ENCODE measurements at places on chromosomes 11 and 22.
A peak's percentile ranks its signal among the peaks of the same experiment; 100 is the strongest.

- no peak for DNase-seq
These were observed 602 bp downstream of the NAT10 start for GRCh38 chr11:34105957-34106504.

DNA sequence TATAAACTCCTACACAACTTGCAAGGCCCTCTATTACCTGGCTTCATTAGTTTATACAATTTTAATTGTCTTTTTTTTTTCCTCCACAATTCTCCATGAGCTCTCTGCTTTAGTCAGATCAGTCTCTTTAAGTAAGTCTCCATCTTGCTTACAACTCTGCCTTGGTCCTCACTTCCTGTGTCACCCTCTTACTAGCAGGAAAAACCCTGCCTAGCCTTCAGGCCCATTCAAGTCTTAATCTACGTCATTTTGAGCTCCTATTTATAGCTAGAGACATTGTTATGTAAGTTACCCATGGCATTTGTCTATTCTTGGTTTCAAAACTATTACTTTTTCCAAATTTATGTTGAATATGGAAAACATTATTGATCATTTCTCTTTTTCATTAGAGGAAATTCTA, 177.4 kb downstream of the SBF2 start:
- DNase-seq, result no peak

GRCh38 chr22:21727768-21728167, 7.8 kb downstream of the YPEL1 start:
- no peak for DNase-seq

- peak; percentile 29 for DNase-seq
These were observed 17.0 kb upstream of the DDX10 start for GRCh38 chr11:108647701-108648527.

DNA sequence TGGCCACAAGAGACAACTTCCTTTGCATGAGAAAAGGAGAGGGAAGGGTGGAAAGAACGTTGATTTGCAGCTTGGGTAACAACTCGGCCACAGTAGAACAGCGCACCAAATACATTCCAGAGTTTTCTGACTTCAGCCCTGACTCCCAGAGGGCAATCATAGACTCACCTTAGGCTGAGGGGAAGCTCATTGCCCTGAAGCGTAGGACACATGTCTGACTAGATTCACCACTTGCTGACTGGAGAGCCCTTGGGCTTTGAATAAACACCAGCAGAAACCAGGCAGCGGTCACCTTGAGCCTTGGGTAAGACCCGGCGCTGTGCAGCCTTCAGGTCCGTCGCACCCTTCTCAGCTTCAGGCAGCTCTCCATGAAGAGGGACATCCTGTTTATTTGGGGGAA, 151.8 kb upstream of the GRIA4 start:
- no peak for DNase-seq

DNA sequence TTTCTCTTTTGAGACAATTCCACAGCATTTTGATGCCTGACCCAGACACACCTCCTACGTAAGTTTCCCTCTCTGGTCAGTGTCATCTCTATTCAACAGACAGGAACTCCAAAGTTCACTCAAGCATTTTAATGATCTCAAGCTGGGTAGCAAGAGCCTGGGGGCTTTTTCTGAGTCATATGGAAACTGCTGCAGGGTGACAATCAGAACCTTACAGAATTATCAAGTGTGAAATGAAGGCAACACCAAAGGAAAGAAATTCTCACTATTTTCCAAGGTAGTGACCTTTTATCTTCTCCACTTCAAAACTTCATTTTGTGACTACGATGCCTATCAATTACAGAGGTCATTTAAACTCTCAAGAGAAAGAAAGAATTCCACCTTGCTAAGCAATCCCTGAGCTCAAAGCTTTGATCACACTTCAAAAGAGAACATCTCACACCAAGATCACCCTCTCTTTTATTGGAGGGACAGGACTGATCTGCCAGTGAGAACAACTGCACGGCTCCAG, 229.0 kb upstream of the ZC3H12C start:
- DNase-seq, result no peak

DNA sequence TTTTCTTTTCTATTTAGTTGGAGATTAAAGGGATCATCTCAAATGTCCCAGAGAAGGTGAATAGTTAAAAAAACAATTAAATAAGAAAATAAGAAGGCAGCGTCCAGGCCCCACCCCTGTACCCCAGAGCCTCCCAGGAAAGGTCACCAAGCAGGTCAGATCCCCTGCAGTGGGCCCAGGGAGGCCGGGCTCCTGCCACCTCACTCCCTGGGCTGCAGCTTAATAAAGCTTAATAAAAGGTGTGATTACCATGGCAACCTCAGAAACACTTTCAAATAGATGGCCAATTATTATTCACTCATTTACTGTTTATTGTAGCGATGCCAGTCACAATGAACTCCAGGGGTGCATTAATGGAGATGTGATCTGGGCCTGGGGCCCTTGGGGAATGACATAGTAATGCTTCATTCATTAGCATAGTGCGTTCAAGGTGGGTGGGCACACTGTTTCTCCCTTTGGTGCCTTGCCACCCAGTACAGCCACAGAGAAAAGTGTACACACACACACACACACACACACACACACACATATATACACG, 386.2 kb downstream of the CADM1 start:
- DNase-seq, result no peak

DNA sequence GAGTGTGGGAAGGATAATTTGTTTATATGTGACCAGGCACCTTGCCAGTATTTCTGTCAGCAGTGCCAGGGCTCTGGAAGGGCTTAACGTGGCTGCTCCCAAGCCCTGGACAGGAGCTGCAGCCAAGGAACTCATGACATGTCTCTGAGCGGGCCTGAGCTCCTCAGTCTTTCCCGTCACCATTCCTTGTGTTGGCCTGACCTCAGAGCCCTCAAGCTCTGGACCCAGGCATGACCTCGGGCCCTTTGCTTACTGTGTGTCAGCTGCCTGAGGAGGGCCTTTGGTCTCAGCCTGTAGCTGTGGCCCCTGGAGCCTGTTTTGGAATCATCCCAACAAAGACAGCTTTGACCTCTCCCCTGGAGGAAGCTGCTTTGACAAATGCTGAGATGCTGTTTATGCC, 264.1 kb upstream of the PLET1 start:
- DNase-seq, result no peak

DNA sequence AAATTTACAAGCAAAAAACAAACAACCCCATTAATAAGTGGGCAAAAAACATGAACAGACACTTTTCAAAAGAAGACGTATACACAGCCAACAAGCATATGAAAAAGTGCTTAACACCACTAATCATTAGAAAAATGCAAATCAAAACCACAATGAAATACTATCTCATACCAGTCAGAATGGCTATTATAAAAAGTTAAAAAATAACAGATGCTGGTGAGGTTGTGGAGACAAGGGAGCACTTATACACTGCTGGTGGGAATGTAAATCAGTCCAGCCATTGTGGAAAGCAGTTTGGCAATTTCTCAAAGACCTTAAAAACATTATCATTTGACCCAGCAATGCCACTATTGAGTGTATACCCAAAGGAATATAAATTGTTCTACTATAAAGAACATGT, 72.3 kb downstream of the BBOX1 start:
- DNase-seq, result no peak

DNA sequence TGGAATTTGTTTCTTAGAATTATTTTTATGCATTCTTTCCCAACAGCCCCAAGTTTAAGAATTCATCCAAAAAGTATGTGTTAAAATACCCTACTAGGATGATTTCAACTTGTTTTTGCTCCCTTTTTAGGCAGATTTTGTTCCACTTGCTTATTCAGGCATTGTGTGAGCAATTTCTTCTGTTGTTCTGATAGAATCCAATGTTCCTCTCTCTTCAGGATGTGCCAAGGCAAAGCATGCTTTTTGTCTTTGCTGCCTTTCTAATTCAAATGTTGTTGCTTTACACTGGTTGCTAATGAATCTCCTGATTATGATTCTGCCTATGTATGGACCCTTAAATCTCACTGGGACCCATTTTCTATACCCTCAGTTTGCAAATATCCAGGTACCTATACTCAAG, 131.2 kb upstream of the ARHGAP42 start:
- DNase-seq, result no peak

GRCh38 chr11:118289401-118289800, 15.1 kb upstream of the CD3E start:
- DNase-seq, result no peak

- DNase-seq, result no peak
These were observed at the start of gene SEZ6L for GRCh38 chr22:26169315-26170111. SEZ6L (plus strand) TSS chr22:26169462; CDS start chr22:26169670, 208 bp downstream.

- DNase-seq, result no peak
These were observed 141.0 kb downstream of the LARGE1 start for GRCh38 chr22:33779243-33779642.

DNA sequence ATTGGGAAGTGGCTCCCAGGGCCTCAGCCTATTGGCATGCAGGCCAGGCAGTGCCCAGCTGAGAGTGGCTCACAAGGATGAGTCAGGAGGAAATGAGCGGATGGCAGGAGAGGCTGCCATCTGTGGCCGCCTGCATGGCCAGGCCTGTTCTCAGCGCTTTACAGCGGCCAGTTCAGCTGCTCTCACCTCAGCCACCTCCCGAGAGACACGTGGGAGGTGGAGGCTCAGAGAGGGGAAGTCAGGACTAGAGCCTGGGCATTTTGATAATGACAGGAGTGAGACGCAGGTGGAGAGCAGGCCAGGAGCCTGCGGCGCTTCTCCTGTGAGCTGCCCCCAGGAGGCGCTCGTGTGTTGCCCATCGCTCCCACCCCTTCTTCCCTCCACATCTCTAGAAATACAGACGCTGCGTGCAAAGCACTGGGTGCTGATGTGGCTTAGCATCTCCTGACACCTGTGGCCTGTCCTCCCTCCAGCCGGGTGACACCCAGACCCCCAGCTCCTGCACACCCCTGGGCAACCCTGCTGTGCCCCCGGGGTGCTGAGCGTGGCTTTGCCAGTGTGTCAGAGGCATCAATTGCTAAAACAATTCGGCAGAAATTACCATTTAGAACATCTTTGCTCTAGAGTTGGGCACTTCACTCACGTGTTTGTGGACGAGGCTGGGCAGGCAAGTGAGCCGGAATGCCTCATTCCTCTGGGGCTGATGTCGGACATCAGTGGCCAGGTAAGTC, 21.4 kb upstream of the PANX2 start:
- DNase-seq, result peak; percentile 60

GRCh38 chr11:118653684-118654390, 25.6 kb downstream of the TREH start:
- DNase-seq, result no peak
